Activated CD4-positive, CD25-positive, alpha-beta regulatory T cell treated with anti-CD3 and anti-CD28 coated beads, Interleukin-2, amount 50 U/mL, for 16 hours (primary cell): ENCODE measurements at places on chromosomes 1 and 21.

DNA sequence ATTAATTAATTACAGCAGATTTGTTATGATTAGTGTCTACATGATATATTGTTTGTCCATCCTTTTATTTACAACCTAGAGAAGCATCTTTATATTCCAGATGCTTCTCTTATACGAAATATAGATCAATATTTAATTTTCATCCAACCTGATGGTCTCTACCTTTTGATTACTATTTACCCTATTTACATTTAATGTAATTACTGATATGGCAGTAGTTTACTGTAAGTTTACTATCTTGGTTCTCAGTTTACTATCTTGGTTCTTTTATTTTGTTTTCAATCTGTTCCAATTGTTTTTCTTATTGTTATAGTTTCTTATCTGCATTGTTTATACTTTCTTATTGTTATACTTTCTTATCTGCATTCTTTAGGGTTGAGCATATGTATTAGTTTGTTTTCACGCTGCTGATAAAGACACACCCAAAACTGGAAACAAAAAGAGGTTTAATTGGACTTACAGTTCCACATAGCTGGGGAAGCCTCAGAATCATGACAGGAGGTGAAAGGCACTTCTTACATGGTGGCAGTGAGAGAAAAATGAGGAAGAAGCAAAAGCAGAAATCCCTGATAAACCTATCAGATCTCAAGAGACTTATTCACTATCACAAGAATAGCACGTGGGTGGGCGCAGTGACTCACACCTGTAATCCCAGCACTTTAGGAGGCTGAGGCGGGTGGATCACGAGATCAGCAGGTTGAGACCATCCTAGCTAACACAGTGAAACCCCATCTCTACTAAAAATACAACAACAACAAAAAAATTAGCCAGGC, 28.9 kb downstream of the FAF1 start:
- no peak for DNase-seq

GRCh38 chr1:201566529-201566823, 27.5 kb downstream of the NAV1 start:
- no peak for DNase-seq

- no peak for DNase-seq
Observed at GRCh38 chr1:171139890-171140289, 45.2 kb upstream of the FMO2 start.

DNA sequence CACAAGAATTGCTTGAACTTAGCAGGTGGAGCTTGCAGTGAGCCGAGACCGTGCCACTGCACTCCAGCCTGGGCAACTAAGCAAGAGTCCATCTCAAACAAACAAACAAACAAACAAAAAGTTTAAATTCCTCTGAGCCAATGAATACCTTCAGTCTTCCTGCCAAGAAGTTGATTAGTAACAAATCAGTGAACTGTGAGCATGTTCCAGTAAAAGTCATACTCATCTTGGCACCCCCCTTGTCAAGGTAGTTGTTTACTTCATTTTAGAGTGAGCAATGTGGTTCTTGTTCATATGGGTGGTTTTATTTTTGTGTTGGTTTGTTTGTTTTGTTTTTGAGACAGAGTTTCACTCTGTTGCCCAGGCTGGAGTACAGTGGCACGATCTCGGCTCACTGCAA, 18.0 kb upstream of the SLC2A7 start:
- DNase-seq: no peak

- DNase-seq: no peak
Observed at GRCh38 chr1:153565529-153566374, at the start of gene S100A2. Gene S100A2 (minus strand): TSS chr1:153565844. CDS start chr1:153563877, 1,967 bp downstream.

DNA sequence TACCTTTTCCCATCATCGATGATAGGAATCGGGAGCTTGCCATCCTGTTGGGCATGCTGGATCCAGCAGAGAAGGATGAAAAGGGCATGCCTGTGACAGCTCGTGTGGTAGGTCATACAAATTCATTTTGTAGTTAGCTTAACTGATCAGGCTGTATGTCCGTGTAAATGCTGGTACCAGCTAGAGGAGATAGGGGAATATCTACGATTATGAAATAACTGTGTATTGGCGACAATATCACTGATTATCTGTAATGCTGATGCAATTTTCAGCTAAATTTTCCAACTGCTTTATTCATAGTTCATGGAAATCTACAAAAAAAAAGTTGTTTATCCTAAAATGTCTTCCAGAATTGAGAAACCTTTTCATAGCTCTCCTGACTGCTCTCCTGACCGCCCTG, 8.3 kb downstream of the PRDX6 start:
- no peak for DNase-seq

- DNase-seq: no peak
Observed at GRCh38 chr21:41247561-41248545, 68.7 kb upstream of the FAM3B start.
